Breast epithelium (tissue), 4 donors: ENCODE measurements at places on chromosomes 2 and 18. TPM values are rescaled to one million over a fixed set of nuclear protein-coding genes. Genes with fewer than 3 reads are reported as not detected.

Gene NETO1
- not detected for total RNA-seq

Gene POTEJ
- total RNA-seq, result not detected

DNA sequence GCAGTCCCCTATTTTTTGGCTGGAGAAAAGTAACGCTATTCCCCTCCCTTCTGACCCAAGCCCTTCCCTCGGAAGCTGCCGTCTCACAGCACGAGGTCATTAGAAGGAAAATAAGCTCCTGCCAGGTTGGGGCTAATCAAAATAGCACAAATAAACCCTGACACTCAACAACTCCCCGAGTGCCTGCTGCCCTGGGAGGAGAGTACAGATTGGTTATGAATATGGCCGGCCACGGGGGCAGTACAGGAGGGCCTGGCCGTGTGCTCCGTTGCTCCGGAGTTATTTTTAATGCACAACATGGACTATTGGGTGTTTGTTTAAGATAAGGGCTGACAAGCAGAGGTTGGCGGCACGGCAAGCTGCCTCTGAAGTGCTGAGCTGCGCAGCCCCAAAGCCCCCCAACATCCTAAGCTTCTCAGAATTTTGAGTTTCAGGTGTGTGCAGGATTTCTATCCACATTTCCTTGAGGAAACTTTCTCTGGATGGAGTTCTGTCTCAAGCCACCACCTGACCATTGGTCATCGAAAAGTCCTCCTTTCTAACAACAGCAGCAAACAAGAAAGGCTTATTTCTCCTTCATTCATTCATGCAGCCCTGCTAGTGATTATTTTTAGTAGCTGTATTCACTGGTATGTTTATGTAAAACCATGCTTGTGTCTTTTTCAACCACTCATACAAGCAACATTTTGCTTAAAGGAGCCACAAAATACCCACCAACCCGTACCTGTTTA lies 58.7 kb downstream of the PAX3 start:
- no peak for DNase-seq

DNA sequence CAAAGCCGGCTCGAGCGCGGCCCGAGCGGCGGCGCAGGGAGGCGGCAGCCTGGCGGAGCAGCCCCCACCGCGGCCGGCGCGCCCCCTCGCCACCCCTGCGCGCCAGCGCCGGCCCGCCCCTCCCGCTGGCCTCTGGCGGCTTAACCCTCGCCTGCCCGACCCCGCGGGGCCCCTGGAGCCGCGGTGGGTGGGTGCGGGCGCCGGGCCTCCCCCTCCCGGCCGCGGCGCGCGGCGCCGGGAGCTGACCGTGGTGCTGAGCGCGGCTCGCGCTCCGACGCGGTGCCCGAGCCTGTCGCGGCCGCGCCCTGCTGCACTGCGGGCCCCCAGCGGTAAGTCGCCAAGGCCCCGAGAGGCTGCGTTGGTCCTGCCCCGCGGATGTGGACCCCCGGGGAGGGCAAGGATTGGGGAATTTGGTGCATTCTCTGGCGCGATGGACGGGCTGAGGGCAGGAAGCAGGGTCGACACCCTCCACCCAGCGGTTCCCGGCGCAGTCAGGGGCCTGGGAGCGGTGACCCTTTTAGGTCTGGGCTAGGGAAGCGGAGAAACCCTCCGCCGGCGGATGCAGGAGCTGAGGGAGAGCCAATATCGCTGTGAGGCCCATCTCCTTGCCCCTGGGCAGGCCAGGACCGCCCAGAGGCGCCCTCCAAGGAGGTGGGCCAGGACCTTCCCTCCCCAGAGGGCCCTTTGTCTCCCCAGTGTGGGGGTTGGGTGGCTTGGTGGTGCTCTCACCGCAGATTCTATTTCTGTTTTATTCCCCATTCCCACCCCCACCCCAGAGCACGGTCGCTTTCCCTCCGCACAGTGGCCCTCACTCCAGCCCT lies 923 bp downstream of the AMER3 start:
- no peak for DNase-seq

DNA sequence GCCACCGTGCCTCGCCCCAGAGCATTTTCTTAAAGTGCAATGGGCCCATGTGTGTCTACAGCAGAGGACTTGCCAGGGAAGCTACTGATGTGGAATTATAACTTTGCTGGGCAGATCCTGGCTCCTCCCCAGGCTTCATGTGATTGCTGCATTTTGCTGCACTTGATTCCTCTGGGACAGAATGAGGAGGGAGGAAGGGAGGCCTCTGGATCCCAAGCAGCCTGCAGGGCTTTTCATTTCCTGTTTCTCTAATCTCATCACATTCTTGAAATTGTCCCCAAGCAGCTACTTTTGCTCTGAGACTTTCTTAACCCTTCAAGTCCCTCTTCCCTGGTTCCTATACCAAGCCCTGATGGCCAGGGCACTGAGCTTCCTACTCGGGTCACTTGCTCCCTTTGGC lies 134.4 kb upstream of the SEC11C start:
- no peak for DNase-seq

GRCh38 chr2:53131416-53131815 lies 636.2 kb upstream of the CHAC2 start:
- no peak for DNase-seq
